ENCODE measurements at places on chromosomes 5 and 9.

GRCh38 chr5:176521286-176521685 lies 15.9 kb downstream of the RNF44 start:
- DNase-seq = no peak

DNA sequence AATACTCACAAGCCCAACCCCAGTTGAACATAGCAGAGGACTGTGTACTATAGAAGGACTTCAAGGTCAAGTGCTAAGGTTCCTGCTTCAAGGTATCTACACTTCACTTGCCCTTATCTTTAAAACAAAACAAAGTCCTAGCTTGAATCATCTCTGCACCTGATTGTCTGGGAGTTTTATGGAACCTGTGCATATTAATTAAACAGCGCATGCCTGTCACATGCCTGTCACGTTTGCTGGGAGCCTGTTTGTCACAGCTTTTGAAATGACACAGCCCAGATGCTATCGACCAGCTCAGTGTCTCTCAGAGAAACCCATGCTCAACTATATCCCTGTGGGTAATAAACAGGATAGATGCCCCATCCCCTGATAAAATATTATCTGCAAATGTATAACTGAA lies 476.0 kb downstream of the ZSWIM6 start:
- DNase-seq = no peak

- DNase-seq = no peak
These were observed 86.3 kb downstream of the ZNF618 start for GRCh38 chr9:113962396-113962795.

GRCh38 chr5:149356391-149356790 lies 1.5 kb upstream of the PCYOX1L start:
- DNase-seq = peak; percentile 7

All from inflammatory macrophage treated with lipopolysaccharide for 4 hours (primary cell).